ENCODE measurements at places on chromosomes 2 and 18.
A peak's percentile ranks its signal among the peaks of the same experiment; 100 is the strongest.

DNA sequence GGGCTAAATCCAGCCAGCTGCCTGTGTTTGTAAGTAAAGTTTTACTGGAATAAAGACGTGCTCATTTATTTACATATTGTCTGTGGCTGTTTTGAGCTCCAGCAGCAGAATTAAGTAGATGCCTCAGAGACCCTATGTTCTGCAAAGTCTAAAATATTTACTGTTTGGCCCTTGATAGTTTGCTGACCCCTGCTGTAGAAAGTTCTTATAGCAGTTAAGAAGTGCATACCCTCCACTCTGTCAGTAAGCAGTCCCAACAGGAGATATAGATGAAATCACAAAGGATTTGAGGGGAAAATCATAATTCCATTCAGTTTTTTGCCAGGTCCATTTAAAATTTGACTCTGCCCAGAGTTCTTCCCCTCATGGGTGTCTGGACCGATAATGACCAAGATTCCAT is 50.1 kb upstream of the ITM2C start:
- DNase-seq: no peak

DNA sequence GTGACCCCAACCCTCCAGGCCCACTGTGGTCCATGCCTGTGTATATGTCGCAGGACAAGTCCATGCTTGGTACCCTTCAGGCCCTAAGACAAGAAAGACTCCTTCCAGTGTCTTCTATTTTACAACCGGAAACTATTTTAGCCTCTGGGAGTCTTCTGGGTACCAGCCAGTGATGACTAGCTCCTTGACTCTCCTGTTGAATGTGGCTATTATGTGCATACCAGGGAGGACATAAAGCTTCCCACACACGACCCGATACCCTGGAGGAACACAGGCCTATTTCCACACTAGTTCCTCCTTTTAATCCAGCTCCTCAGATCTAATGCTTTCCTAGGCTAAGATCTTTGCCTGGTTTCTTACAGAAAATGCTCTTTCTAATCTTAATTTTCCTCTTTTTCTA is 178.1 kb downstream of the NCKAP5 start:
- no peak for DNase-seq

DNA sequence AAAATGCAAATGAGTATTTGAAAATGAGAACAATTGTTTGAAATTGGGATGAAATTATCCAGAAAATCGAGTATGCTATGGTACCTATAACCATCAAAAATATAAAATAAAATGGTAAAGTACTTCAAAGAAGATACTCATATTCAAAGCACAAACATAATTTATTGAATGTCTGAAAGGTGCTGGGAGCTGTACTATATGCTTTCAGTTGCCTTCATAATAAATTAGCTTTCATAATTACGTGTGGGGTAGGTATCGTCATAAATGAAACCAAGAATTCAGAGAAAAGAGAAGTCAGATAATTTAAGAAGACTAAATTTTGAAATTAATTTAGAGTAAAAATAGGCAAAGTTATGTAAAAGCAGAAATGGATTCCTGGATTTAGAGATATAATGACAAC is 721.9 kb upstream of the ACVR2A start:
- DNase-seq: no peak

GRCh38 chr2:55155764-55156281 is 76.3 kb downstream of the CLHC1 start:
- DNase-seq: no peak

GRCh38 chr2:24449344-24449743 is 41.7 kb upstream of the NCOA1 start:
- DNase-seq: no peak

GRCh38 chr18:70709144-70709543 is 420.3 kb downstream of the SOCS6 start:
- DNase-seq: no peak

DNA sequence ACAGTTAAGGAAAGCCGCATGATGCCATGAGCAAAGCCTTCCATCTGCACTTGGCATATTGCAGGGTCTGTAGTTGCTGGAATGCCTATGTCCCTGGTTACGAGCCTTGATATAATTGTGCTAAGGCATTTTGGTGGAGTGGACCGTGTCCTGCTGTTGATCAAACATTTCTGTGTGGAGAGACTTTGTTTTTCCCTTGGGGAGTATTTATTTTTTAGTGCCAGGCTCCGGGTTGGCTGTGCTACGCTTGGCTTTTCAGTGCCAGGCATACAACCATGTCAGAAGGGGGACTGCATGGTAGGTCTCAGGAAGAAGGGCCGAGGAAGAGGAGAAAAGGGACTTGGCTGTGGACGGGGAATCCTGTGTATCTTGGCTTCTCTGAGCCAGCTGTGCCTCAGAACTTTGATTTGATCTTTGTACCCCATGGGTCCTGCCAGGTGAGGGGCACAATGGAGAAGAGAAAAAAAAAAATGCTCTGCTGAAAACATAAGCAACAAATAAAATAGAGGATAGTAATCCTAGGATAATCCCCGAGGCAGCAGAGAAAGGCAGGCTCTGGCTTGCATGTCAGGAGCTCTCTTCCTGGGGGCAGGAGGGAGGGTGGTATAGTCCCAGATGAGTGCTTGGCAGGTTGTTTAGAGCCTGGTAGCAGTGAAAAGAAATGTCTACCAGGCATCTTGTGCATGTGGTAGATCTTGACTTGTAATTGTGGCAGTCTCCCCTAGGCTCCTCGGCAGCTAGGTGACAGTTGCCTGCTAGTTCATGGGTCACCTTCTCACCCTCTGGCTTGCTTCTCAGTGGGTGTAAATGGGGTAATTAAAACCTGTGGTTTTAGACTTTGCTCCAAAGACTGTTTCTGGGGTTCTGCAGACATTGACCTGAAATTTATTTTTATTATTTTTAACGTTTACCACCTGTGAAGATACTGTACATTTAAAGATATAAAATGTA is 233.0 kb downstream of the NEDD4L start:
- no peak for DNase-seq

GRCh38 chr2:189115126-189115525 is 64.4 kb downstream of the COL5A2 start:
- DNase-seq: no peak

- no peak for DNase-seq
Measured at GRCh38 chr2:120496759-120497158, 150.8 kb downstream of the INHBB start.

- DNase-seq: peak; percentile 47
Measured at GRCh38 chr2:104862058-104862941, 8.4 kb downstream of the POU3F3 start.

Data from NCI-H2081 (cell line).